ENCODE measurements at places on chromosomes 1 and 21. TPM values are rescaled to one million over a fixed set of nuclear protein-coding genes. Genes with fewer than 3 reads are reported as not detected.

MAGI3 gene
- 8.7 TPM for total RNA-seq

GRCh38 chr1:75614399-75614756 lies 3.5 kb upstream of the SLC44A5 start:
- no peak for DNase-seq

LCE3E gene
- total RNA-seq = not detected

DNA sequence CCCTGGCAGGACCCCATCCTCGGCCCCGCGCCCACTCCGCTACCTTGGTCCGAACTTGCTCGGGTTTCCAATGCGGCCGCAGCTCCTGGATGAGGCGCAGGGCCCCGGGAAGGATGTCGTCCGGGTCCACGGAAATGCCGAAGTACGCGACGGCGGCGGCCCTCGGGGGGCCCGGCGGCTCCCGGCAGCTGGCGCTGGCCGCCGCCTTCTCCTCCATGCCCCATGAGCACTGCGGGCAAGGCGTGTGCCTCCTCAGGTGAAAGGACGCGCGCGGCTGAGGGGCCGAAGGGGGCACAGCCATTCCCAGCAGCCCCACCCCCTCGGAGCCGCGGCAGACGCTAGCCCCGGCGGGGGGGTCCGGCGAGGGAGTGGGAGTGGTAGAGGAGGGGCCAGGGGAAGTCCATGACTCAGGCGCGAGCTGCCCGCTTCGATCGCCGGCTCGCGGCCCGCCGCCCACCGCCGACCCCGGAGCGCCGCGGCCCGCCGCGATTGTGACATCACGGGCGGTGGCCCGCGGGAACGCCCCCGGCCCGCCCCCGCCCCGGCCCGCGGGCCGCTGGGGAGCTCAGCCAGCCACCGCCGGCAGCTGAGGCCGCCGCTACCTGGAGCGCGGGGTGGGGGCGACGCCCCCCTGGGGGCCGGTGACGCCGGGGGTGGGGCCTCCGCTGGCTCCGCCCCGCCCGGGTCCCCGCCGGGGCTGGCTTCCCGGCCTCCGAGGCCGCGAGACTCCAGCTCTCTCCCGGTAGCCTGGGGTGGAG lies at the start of gene ETNK2:
TSS of gene ETNK2 (minus strand) at position 493 of the 758 bp plus-strand sequence. CDS start at position 301, 192 bp downstream.
- DNase-seq = peak; percentile 75

GRCh38 chr1:181595234-181595633 lies 111.9 kb downstream of the CACNA1E start:
- DNase-seq = peak; percentile 21

LEMD1 gene
- 11.9 TPM for total RNA-seq

All from H9 (cell line).